ENCODE measurements at places on chromosomes 4 and X. TPM values are rescaled to one million over a fixed set of nuclear protein-coding genes. Genes with fewer than 3 reads are reported as not detected.

GRCh38 chrX:64188901-64189300 is 16.6 kb downstream of the AMER1 start:
- no peak for DNase-seq

The ACTRT1 gene
- not detected for polyA plus RNA-seq

- DNase-seq, result no peak
These were observed at the start of gene TEX28 for GRCh38 chrX:154294791-154295574. Gene TEX28, minus strand, starts transcription at chrX:154295124. Its CDS starts 3,007 bp downstream, at chrX:154292117.

The IL3RA gene
- not detected for polyA plus RNA-seq

- DNase-seq, result no peak
These were observed 18.4 kb upstream of the TBC1D1 start for GRCh38 chr4:37872310-37872988.

The GPR143 gene
- not detected for polyA plus RNA-seq

DNA sequence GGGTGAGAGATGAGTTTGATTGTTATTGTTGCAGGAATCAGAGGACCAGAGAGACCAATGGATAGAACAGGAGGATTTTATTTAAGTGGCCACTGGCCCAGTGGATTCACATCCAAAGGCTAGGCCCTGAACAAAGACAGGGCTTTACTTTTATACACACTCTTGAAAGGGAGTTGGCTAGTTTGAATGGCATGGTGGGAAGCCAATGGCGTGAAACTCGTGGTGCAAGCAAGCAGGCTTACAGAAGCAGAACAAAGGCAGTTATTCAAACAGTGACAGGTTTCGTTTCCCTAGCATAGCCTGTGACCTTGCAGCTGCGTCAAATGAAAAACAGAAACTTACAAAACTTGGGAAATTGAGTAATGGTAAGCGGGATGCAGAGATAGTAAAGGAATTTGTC is 110.2 kb upstream of the PRDX4 start:
- no peak for DNase-seq

The TREX2 gene
- 0.78 TPM for polyA plus RNA-seq

DNA sequence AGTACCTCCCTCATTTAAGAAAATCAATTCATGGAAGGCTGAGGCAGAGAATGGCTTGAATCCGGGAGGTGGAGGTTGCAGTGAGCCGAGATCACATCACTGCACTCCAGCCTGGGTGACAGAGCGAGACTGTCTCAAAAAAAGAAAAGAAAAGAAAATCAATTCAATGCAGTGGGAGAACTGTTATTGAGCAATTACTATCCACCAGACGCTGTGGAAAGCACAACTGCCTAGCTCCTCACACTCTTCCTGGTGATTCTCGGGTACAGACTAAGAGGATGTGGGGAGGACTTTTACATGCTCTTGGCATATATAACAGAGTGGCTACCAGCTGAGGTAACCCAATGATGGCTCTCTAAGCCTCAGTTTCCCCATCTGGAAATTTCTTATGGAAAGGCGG is 2.7 kb upstream of the TMSB4X start:
- no peak for DNase-seq

GRCh38 chr4:159098482-159099127 is 4.3 kb upstream of the RAPGEF2 start:
- DNase-seq, result no peak

GRCh38 chrX:72568406-72569092 is 4.1 kb downstream of the HDAC8 start:
- DNase-seq, result no peak

- DNase-seq, result no peak
These were observed 179.6 kb downstream of the GRID2 start for GRCh38 chr4:92483341-92483740.

The KLF8 gene
- polyA plus RNA-seq, result 0.16 TPM

DNA sequence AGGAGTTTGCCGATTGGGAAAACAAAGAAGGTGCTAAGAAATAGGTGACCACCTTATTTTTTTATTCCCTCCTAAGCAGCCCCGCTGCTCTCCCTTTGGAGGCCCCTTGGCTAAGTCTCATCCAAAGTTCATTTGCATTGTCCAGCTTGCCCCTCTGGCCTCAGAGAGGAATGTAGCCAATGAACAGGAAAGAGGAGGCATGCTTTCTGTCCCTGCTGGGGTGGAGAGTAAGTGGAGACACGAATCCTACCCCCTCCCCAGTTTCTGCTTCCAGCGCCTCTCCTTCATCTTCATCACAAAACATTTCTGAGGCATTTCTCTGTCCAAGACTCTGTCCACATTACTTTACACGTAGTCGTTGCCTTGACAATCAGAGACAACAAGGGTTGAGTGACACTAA is 38.7 kb downstream of the NLGN3 start:
- no peak for DNase-seq

The CPE gene
- 18.2 TPM for polyA plus RNA-seq

The NUDT11 gene
- polyA plus RNA-seq, result 7.6 TPM

DNA sequence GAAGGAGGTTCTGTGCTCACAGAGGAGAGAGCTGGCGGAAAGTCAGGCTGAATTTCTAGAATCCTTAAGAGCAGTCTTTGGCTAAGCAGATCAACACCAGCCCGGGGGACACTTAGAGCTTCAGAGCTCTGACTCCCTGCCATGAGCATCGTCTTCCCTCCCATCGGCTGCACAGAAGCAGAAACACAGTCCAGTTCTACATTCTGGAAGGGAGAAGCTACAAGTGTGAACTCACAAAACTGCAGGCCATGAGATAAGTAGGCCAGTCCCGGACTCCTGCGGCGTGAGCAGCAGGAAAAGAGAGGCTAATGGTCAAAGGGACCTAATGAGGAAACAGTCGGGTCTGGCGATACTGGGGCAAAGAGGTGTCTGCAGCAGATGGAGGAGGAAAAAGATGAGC is 211.5 kb downstream of the DHX15 start:
- DNase-seq, result no peak

DNA sequence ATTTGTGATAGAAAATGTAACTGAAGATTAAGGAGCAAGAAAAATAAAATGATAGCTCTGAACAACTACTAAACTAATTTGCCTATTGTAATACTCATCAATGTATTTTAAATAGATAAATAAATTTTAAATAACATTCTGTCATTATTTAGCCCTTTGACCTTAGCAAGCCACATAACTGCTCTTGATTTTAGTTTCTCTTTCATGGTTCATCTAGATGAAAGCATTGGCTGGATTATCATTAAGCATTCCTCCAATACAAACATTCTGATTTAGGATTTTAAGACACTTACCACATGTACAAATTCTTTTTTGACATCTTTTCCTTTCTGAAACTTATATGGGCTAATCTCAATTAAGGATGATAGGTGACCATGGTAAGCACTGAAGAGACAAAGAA is 8.5 kb downstream of the ETNPPL start:
- no peak for DNase-seq

DNA sequence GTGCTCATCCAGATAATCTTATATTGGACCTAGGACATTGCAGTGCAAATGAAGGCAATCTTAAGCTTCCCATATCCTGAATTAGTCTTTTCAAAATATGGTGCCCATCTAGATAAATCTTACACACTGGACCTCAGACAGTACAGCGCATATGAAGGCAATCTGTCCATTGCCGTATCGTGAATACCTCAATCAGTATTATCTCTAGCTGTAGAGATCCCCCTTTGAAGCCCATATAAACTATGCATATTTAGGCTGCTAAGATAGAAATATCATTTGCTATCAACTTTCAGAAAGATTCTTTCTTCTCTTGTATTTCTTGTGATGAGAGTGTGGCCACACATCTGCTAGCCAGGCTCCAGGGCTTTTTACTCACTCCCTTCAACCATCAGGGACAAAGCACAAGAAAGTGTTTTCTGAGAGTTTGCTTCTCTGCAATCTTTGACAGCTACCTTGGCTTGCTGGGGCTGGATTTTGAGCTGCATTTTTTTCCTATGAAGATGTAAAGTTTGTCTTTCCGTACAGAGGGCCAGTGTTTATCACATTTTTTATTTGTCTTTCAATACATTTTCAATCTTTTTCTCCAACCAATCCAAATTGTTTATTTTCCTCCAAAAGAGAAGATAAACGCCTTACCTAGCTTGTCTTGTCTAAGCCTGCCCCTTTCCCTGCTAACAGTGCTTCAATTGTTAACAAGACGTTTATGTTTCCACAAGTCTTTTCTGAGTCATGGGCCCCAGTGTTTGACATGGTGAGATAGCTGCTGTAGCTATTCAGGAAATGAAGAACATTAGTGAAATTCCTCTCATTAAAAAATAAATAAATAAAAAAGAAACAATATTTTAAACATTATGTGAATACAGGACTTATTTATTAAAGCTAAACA is 57.6 kb upstream of the FAT1 start:
- DNase-seq, result no peak

- no peak for DNase-seq
These were observed 2.7 kb downstream of the TMEM165 start for GRCh38 chr4:55398461-55398860.

DNA sequence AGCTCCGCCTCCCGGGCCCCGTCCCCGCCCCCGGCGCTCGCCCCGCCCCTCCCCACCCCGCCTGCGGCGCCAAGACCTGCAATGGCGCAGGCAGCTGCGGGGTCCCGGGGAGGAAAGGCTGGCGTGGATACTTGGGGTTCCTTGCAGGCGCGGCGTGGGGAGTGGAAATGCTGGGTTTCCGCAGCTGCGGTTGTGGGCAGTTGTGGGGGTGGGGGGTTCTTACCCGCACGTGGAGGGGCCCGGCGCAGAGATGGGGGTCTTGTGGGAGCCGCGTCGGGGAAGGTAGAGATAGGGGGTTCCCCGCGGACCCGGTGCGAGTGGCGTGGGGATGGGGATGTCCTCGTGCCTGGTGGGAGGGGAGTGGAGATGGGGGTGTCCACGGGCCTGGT is 680 bp upstream of the ASMTL start:
- no peak for DNase-seq

GRCh38 chr4:32043248-32043633 is 1323.1 kb downstream of the PCDH7 start:
- DNase-seq, result no peak

The SLC6A14 gene
- polyA plus RNA-seq, result not detected

DNA sequence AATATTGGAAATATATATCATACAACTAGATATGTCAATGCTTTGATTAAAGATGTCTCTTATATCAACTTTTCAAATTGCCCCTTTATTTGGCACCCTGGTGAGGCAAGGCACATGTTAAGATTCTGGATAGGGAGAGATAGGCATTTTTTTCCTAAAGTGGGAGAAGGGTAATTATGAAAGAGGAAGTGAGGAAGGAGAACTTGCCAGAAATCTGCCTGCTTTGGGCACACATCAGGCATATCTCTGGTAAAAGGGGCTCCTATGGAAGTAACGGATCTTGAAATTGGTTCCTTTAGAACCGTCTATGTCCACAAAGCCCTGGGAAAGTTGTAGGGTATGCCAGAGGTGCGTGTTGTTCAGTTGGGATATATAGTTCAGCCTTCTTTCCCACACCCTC is 5.7 kb downstream of the IL15 start:
- no peak for DNase-seq

DNA sequence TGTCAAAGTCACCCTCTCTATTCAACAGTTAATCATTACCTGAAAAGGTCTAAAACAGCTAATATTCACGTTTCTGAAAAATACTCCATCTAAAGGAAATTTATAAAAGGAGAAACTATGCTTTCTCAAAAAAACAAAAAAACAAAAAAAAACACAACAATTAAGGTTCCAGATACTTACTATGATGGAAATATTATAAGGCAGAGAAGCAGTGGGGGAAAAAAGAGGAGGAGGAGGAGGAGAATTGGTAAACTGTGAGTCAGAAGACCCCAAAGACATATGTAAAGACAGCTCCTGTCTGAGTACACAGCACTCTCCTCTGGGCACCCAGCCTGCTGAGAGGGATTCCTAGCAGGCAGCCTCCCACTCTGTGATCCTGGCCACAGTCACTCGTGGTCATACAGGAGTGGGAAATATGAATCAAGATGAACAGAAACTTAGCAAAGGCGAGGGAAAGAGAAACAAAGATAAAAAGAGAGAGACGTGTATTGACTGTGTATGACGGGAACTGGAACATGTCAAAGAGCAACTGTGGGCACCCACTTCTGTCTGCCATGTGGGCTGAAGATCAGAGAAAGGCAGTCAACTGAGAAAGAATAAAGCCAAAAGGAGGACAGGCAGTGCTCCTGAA is 12.5 kb downstream of the KLHL15 start:
- DNase-seq, result no peak

The SRPX gene
- 124 TPM for polyA plus RNA-seq

DNA sequence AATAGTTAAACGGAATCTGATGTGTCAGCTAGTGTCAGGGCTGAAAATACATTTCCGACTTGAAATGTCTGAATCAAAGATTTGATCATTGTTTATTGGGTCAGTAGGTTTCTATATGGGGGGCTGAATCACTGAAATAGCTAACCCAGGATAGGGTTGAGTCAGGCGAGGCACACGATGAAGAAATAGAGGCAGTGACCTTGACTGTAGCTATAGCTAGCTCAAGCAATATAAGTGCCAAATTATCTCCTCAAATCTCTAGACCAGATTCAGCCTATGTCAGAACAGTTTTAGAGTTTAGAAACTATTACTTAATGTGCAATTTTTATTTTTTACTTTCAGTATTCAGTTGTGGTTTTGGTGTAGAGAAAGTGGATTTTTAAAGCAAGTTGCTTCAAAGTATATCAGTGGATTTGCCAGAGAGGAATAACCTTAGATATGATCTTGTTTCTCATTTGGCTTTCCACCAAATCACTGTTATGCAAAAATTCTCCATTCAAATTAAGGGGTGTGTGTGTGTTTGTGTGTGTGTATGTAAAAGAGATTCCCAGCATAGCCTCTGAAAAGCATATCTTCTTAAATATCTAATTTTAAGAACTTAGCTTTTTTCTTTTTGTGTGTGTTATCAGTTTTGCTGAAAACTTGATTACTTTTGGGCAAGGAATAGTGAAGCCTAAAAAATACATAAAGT is 100.3 kb upstream of the RPL34 start:
- DNase-seq, result no peak

GRCh38 chr4:38889143-38889542 is 21.5 kb downstream of the FAM114A1 start:
- DNase-seq, result no peak

DNA sequence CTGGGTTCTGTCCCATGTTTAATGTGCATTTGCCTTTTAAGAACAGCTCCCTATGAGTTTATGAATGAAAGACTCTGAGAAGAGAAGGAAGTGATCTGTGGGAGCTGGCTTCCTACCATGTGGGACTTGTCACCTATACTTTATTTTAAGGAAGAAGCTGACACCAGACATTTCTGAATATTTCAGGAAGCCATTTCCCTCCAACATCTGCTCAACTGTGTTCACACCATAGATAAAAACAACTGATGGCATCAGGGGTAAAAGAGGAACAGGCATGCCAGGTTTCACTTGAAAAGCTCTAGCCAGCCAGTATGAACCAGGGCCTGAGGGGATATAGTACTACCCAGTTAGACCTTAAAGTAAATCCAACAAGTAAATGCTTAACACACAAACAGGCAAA is 116.0 kb downstream of the COL4A6 start:
- no peak for DNase-seq

GRCh38 chrX:825991-826390 is 195.4 kb downstream of the SHOX start:
- no peak for DNase-seq

GRCh38 chr4:131316086-131316485 is 1833.0 kb upstream of the PCDH10 start:
- DNase-seq, result no peak

The FRMPD4 gene
- 0.02 TPM for polyA plus RNA-seq

- no peak for DNase-seq
These were observed 115.7 kb upstream of the LSM6 start for GRCh38 chr4:146059865-146060264.

GRCh38 chrX:109485470-109486340 is 3.8 kb upstream of the GUCY2F start:
- peak; percentile 38 for DNase-seq

Data from SK-N-SH (cell line).